ENCODE measurements at places on chromosomes 11 and 22. TPM values are rescaled to one million over a fixed set of nuclear protein-coding genes. Genes with fewer than 3 reads are reported as not detected.

- DNase-seq: no peak
- no peaks in the 10 kb centered on the region for H3K36me3 ChIP-seq
- H3K27me3 ChIP-seq: no peaks in the 10 kb centered on the region
- no peak overlapping the region for H3K4me3 ChIP-seq
- H3K4me1 ChIP-seq: peaks cover 2% of the 10 kb centered on the region
- no peak overlapping the region for H3K27ac ChIP-seq
Observed at GRCh38 chr11:61065955-61066638, 36.2 kb upstream of the CD5 start.

DNA sequence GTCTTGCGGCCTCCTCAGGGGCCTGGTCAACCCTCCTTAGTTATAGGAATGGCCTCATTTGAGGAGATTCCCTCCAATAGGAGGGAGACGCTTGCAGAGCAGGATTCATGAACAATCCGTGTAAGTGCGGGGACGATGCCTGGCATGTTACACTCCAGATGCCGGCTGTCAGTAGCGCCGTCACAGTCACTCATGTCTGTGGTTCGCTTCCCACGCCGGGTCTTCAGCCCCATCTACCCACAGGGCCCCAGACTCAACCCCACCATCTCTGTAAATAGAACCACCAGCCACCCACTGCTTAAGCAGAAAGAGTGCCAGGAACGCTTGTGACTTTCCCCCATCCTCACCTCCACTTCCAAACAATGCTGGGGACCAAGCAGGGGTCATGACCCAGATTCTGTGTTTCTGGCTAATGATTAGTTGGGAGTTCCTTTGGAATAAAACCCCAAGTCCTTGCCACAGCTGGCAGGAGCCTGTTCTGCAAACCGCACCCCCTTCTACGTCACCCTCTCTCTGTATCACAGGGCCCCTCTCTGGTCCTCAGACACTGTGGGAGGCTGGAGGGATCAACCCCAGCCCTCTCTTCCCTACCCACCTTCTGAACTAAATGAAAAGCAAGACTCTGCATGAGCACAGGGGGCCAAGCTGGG is 38.8 kb upstream of the TOLLIP start:
- H3K4me1 ChIP-seq: no peaks in the 10 kb centered on the region
- no peak for DNase-seq
- no peaks in the 10 kb centered on the region for H3K36me3 ChIP-seq
- H3K27me3 ChIP-seq: no peaks in the 10 kb centered on the region

DNA sequence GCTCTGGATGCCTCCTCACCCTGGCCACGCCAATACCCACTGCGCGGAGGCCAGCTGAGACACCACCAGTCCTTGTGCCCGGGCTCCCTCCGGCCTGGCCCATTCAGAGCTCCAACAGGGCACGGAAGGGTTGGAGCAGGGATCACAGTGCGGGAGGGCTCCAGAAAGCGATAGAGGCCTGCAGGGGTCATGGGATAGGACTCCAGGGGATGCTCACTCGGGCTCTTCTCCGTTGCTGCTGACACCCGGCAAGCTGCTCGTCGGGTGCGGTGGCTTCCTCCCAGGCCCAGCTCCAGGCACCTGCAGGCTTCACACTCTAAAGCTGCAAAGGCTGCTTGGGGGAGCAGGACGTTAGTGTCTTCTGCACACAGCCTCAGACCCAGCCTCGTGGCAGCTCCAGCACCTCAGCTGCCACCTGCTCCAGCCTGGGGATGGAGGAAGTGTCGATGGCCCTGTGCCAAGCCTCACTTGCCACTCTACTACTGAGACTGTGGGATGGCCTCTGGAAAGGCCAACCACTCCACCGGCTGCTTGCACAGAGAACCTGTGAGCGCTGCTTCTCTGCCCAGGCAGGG is 10.6 kb downstream of the WNT7B start:
- peaks cover 10% of the 10 kb centered on the region for H3K4me1 ChIP-seq
- no peak overlapping the region for H3K27ac ChIP-seq

The GAL gene
- total RNA-seq: not detected

The OR8A1 gene
- total RNA-seq: not detected

- no peaks in the 10 kb centered on the region for H3K4me1 ChIP-seq
- no peak overlapping the region for H3K27ac ChIP-seq
- H3K36me3 ChIP-seq: no peaks in the 10 kb centered on the region
- no peak overlapping the region for H3K4me3 ChIP-seq
Observed at GRCh38 chr22:38124236-38124974, 13.9 kb upstream of the BAIAP2L2 start.

The PRPF19 gene
- 37.0 TPM for total RNA-seq

- DNase-seq: no peak
- no peak overlapping the region for H3K4me3 ChIP-seq
- H3K4me1 ChIP-seq: no peaks in the 10 kb centered on the region
- H3K27ac ChIP-seq: no peak overlapping the region
- H3K27me3 ChIP-seq: no peaks in the 10 kb centered on the region
Observed at GRCh38 chr11:83371489-83371888, 85.3 kb upstream of the CCDC90B start.

GRCh38 chr11:36249246-36249645 is 40.0 kb downstream of the COMMD9 start:
- no peaks in the 10 kb centered on the region for H3K36me3 ChIP-seq
- no peak for DNase-seq
- no peak overlapping the region for H3K27ac ChIP-seq
- no peaks in the 10 kb centered on the region for H3K27me3 ChIP-seq

- no peaks in the 10 kb centered on the region for H3K36me3 ChIP-seq
- peaks cover 8% of the 10 kb centered on the region for H3K4me1 ChIP-seq
- no peak for DNase-seq
Observed at GRCh38 chr11:113138731-113139130, 175.7 kb upstream of the TTC12 start.

The SLC6A5 gene
- not detected for total RNA-seq

GRCh38 chr11:36500315-36500721 is 9.8 kb downstream of the TRAF6 start:
- no peaks in the 10 kb centered on the region for H3K27me3 ChIP-seq
- peaks cover 19% of the 10 kb centered on the region for H3K4me1 ChIP-seq
- DNase-seq: peak; percentile 36
- no peak overlapping the region for H3K4me3 ChIP-seq
- peak overlapping the region; percentile 77 for H3K27ac ChIP-seq

The AIFM3 gene
- 0.25 TPM for total RNA-seq

The TMEM86A gene
- 2.4 TPM for total RNA-seq

GRCh38 chr11:81394311-81394710 is 1339.4 kb downstream of the FAM181B start:
- no peak overlapping the region for H3K27ac ChIP-seq
- no peaks in the 10 kb centered on the region for H3K27me3 ChIP-seq
- DNase-seq: no peak
- no peaks in the 10 kb centered on the region for H3K36me3 ChIP-seq

The BACE1-AS gene
- total RNA-seq: 11.8 TPM

GRCh38 chr11:95095858-95096587 is 6.4 kb downstream of the ENDOD1 start:
- peaks cover 5% of the 10 kb centered on the region for H3K4me1 ChIP-seq
- H3K4me3 ChIP-seq: no peak overlapping the region
- H3K27ac ChIP-seq: no peak overlapping the region
- no peaks in the 10 kb centered on the region for H3K27me3 ChIP-seq

- H3K4me1 ChIP-seq: peaks cover 42% of the 10 kb centered on the region
- no peaks in the 10 kb centered on the region for H3K27me3 ChIP-seq
- H3K36me3 ChIP-seq: peaks cover 45% of the 10 kb centered on the region
- H3K4me3 ChIP-seq: no peak overlapping the region
- DNase-seq: no peak
- H3K27ac ChIP-seq: no peak overlapping the region
Observed at GRCh38 chr22:24410110-24410856, 17.1 kb upstream of the ADORA2A start.

The HEPHL1 gene
- not detected for total RNA-seq

The PCF11 gene
- 35.1 TPM for total RNA-seq

- no peak overlapping the region for H3K4me3 ChIP-seq
- no peaks in the 10 kb centered on the region for H3K27me3 ChIP-seq
- no peak overlapping the region for H3K27ac ChIP-seq
- no peaks in the 10 kb centered on the region for H3K36me3 ChIP-seq
- no peaks in the 10 kb centered on the region for H3K4me1 ChIP-seq
- no peak for DNase-seq
Observed at GRCh38 chr11:28759311-28759710, 651.1 kb downstream of the METTL15 start.

DNA sequence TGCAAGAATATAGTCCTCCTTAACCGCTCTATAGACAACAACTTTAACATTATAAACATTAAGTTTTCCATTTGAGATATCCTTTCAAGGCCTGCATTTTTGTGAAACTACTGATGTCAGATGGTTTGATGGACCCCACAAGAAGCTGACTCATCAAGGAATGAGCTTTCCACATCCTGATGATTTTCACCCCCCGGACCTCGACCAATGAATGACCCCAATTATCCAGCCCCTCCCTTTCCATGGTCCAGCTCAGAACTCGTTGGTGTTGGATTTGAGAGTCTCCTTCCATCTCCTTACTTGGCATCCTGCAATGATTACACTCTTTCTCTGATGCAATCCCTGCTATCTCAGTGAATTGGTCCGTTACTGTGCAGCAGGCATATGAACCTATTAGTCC is 31.8 kb upstream of the GUCY1A2 start:
- no peak overlapping the region for H3K4me3 ChIP-seq
- no peaks in the 10 kb centered on the region for H3K36me3 ChIP-seq
- no peak overlapping the region for H3K27ac ChIP-seq
- H3K27me3 ChIP-seq: no peaks in the 10 kb centered on the region

The WNT7B gene
- not detected for total RNA-seq

DNA sequence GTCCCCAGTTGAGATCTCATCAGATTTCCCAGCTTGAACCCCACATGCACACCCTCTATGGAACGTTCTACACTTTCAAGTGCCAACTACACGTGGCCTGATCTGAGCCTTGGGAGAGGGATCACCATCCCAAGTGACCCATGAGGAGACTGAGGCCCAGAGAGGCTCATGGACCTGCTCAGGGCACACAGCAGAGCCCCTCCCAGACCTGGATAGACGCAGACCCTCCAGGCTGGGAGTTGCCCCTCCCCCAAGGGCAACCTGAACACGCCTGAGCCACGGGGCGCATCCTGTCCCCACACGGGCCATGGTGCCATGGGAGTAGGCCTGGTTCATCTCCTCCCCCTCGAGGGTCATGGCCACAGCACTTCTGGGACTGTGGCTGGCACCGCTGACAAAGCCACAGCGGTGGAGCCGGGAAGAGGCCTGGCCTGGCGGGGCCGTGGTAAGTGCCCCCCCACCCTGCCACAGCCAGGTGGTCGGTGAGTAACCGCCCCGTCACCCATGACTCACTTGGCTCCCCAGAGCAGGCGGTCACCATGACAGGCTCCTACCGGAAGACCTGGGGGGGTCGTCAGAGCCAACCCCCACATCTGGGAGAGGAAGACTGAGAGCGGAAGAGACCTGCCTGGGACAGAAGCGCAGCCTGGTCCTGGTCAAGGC is 8.1 kb downstream of the WNT7B start:
- H3K27ac ChIP-seq: no peak overlapping the region
- no peak for DNase-seq
- H3K4me3 ChIP-seq: no peak overlapping the region
- no peaks in the 10 kb centered on the region for H3K36me3 ChIP-seq

The GAL3ST3 gene
- 3.8 TPM for total RNA-seq

DNA sequence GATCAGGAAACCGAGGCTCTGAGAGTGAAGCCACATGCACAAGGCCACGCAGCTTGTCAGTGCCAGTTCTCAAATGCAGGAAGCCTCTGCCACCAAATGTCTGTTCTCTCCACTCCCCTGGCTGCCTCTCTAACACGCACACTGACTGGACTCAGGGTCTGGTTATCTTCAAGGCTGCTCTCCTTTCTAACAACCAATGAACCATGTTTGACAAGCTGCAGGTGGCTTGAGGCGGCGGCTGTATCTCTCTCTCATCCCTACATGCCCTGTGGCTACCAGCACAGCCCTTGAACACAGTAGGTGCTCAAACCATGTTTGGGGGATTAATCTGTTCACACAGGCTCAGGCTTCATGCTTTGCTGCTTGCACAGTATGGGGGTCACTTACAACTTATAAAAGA is 23.7 kb downstream of the MFNG start:
- no peak overlapping the region for H3K27ac ChIP-seq
- peaks cover 12% of the 10 kb centered on the region for H3K27me3 ChIP-seq
- no peak overlapping the region for H3K4me3 ChIP-seq
- DNase-seq: no peak
- no peaks in the 10 kb centered on the region for H3K36me3 ChIP-seq

- no peaks in the 10 kb centered on the region for H3K27me3 ChIP-seq
- peaks cover 6% of the 10 kb centered on the region for H3K4me1 ChIP-seq
- no peak overlapping the region for H3K4me3 ChIP-seq
- H3K36me3 ChIP-seq: no peaks in the 10 kb centered on the region
- no peak for DNase-seq
Observed at GRCh38 chr22:26529345-26529744, 17.1 kb upstream of the TFIP11 start.

GRCh38 chr11:61716478-61717285 is 35.8 kb upstream of the MYRF start:
- no peak overlapping the region for H3K4me3 ChIP-seq
- peaks cover 14% of the 10 kb centered on the region for H3K4me1 ChIP-seq
- no peaks in the 10 kb centered on the region for H3K27me3 ChIP-seq
- no peaks in the 10 kb centered on the region for H3K36me3 ChIP-seq

GRCh38 chr11:119081682-119082260 is 2.9 kb upstream of the HMBS start:
- peaks cover 61% of the 10 kb centered on the region for H3K36me3 ChIP-seq
- H3K27me3 ChIP-seq: no peaks in the 10 kb centered on the region
- no peak overlapping the region for H3K4me3 ChIP-seq
- H3K27ac ChIP-seq: no peak overlapping the region

The H19 gene
- 1,545 TPM for total RNA-seq

DNA sequence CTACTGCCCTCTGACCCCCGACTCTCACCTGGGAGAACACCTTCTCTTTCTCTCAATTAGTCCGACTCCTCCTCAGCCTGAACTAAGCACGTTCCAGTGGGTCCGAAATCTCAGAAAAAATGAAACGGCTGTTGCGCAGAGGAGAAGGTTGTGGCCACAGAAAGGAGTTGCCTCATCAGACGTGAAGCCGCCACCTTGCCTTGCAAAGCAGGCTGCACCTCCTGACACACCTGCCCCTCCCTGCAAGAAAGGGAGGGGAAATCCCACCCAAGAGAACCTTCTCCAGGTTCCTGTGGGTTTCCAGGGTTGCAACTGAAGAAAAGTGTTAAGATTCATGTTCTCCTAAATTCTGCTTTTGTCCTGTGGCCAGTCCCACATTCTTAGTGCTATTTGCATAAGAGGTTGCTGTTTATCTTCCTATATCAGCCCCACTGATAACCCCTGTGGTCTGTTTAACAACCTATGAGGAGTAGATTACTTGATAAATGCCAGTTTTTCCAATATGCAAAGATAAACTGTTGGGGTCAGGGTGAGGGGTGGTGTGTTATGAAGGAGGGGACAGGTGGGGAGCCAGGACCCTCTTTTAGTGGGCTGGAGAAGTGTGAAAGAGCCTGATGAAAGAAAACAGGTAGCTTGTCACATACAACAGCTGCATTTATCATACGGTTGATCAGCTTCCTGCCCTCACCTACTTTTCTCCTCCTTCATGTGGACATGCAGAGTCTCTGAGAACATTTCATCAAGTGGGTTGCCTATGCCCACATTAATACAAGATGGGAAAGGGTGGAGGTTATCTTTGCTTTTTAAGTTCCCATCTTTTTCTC is 18.2 kb downstream of the ZBTB16 start:
- DNase-seq: no peak
- no peaks in the 10 kb centered on the region for H3K36me3 ChIP-seq
- no peak overlapping the region for H3K4me3 ChIP-seq
- no peaks in the 10 kb centered on the region for H3K27me3 ChIP-seq
- H3K27ac ChIP-seq: peak overlapping the region; percentile 85
- H3K4me1 ChIP-seq: peaks cover 100% of the 10 kb centered on the region

GRCh38 chr22:38075105-38075825 is 8.7 kb downstream of the SLC16A8 start:
- H3K4me3 ChIP-seq: no peak overlapping the region
- DNase-seq: no peak
- no peak overlapping the region for H3K27ac ChIP-seq
- H3K4me1 ChIP-seq: peaks cover 5% of the 10 kb centered on the region
- no peaks in the 10 kb centered on the region for H3K36me3 ChIP-seq

Measured in heart left ventricle (tissue), 16 donors.